Stimulated activated CD4-positive, alpha-beta T cell treated with anti-CD3 and anti-CD28 coated beads, Interleukin-2, amount 100 ng/mL, for 4 hours (primary cell): ENCODE measurements at places on chromosomes 12 and 14.

DNA sequence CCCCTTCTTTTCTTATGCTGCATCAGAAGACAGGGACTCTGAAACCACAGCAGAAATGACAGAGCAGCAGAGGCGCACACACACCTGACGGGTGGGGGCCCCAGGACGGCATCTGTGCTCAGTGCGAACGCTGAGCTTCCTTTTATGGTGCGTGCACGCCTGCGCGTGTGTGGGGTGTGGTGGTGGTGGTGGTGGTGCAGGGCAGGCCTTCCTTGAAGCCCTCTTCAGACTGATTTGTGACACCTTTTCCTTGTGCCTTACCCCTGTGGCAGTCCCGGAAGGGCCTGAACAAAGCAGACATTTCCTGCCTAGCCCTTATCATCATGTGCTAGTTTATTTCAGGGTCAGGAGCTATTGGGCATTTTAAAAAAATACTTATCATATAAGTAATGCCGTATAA lies 75.7 kb downstream of the TSPAN9 start:
- DNase-seq: no peak

DNA sequence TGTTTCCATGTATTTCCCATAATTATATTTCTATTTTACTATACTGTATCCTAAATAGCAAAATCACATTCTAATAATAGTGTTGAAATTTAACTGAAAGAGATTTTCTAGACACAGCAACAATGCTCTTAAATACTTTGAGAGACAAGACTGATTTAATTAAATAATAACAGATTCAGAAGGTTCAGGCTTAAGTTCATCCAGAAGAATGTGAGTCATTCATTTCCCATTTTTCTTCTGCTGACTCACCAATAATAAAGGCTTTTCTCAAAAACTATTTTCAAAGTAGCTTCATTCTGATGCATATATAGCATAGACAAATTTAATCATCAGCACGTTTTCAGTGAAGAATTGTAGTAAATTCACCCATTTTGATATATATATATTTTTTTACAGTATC lies 481.4 kb downstream of the MDGA2 start:
- no peak for DNase-seq

GRCh38 chr14:34361504-34362011 lies 100.5 kb downstream of the SPTSSA start:
- no peak for DNase-seq

- DNase-seq: no peak
Observed at GRCh38 chr12:115267464-115267863, 583.5 kb upstream of the TBX3 start.

GRCh38 chr12:20006871-20007730 lies 361.2 kb upstream of the PDE3A start:
- DNase-seq: no peak

GRCh38 chr12:65720136-65721130 lies 103.8 kb upstream of the HMGA2 start:
- DNase-seq: no peak
